Activated T-cell treated with anti-CD3 and anti-CD28 coated beads, Interleukin-2, amount 50 U/mL, for 48 hours (primary cell): ENCODE measurements at places on chromosomes 7 and 10.

DNA sequence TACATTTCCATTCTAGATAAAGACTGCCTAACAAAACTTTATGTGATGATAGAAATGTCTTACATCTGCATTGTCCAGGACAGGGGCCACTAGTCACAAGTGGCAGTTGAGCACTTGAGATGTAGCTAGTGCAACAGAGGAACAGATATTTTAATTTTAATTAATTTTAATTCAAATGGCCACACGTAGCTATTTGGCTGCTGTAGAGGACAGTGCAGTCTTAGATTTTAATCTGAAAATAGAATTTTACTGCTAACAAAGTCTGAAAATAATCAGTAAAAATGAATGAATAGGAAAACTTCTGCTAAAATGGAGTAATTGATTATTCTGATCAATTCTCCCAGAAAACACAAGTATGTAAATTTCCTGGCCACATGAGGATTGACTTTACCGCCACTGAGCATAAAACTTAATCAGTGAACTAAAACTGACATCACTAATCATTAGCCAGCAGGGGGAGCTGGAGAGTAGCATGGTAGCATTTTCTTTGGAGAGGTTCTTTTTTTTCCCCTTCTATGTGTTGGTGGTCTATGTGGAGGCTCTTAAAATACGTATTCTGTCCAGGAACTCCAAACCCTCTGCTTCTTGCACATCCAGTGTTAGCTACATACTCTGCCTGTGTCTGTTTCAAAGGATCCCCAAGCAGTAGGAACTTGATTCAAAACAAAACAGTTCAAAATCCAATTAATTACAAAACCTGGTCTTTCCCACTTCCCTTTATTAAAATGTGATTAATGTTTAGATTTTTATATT, 52.1 kb downstream of the TSPAN12 start:
- peak; percentile 43 for DNase-seq

GRCh38 chr7:86775203-86775602, 131.5 kb downstream of the GRM3 start:
- DNase-seq = no peak

DNA sequence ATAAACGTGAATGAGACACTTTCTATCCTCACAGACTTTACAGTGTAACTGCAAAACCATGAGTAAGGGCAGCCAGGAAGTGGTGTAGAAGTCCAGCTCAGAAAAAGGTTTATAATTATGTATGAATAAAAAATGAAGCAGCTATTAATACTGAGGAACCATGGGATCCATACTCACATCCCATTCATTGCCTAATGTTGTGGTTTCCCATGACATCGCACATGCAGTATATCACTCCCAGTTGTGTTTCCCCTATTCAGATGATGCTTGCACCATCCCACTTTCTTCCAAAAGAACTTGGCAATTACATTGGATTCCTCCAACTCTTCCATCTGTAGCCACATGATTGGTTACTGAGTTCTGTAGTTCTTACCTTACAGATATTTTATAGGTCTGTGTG, 74.5 kb upstream of the SEMA3D start:
- no peak for DNase-seq

- DNase-seq = no peak
Measured at GRCh38 chr7:86243171-86243570, 400.5 kb upstream of the GRM3 start.

DNA sequence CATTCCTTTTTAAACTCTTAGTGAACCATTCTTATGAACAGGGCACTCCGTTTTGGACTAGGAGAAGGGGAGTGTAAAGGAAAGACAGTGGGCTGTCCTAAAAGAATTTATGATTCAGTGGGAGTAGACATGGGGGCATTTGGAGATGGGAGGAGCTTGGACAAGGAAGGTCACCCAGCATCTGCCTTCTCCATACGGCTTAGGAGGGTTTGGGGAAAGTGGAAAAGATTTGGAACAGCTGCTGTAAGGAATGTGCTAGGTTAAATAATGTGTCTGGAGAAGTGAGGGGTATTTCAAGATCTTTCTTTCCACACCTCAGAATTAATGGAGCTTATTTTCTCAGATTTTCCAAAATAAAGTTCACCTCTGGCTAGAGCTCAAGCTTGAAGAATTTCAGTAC, 24.0 kb downstream of the SLC35G1 start:
- no peak for DNase-seq

DNA sequence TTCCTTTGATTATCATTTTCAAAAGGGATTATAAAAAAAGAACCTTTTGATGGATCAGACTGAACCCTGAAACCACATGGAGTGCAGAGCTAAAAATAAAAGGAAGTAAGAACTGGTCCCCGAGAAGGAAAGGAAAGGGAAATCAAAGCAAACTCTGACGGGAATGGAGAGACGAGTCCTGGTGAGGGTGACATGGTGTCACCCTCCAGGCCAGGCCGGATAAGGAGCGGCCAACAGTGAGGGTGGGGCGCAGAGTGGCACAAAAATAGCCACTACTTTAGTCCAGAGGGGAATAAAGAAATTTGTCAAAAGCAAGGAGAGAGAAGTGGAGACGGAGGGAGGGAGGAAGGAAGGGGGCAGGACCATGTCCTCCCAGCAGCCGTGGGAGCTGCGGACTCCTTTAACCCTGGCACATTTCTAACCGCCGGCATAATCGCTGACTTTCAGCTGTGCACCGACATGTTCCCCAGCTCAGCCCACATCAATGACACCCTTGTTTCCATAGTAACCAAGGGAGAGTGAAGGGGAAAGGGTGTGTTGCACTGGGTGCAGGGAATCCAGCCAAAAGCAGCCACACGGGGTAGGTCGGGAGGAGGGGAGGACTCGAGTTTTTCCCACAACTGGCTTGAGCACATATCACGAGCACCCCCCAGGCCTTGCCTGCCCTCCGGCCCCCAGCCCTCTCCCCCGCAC, 29.7 kb downstream of the TRIM8 start:
- peak; percentile 63 for DNase-seq

GRCh38 chr10:36302086-36302485, 660.0 kb upstream of the FZD8 start:
- no peak for DNase-seq

DNA sequence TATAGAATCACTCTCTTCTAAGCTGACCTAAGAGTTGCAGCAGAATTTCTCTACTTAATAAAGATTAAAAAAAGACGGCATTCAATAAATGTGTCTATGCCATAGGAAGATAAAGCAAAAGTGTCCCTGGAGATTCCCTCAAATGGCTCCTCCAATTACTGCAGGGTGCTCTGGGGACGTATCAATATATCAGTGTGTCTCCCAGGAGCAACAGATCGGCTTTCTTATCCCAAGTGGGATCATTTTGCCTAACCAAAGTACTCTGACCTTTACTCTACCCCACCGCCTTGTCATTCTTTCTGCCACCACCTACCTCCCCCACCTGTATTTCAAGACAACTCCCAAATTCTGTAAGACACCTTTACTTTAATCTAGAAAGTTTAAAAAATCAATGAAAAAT, 202.0 kb upstream of the SEMA3C start:
- DNase-seq = no peak

GRCh38 chr7:104480529-104480928, 152.1 kb downstream of the LHFPL3 start:
- no peak for DNase-seq

GRCh38 chr10:69787681-69788080, 14.0 kb upstream of the COL13A1 start:
- no peak for DNase-seq

DNA sequence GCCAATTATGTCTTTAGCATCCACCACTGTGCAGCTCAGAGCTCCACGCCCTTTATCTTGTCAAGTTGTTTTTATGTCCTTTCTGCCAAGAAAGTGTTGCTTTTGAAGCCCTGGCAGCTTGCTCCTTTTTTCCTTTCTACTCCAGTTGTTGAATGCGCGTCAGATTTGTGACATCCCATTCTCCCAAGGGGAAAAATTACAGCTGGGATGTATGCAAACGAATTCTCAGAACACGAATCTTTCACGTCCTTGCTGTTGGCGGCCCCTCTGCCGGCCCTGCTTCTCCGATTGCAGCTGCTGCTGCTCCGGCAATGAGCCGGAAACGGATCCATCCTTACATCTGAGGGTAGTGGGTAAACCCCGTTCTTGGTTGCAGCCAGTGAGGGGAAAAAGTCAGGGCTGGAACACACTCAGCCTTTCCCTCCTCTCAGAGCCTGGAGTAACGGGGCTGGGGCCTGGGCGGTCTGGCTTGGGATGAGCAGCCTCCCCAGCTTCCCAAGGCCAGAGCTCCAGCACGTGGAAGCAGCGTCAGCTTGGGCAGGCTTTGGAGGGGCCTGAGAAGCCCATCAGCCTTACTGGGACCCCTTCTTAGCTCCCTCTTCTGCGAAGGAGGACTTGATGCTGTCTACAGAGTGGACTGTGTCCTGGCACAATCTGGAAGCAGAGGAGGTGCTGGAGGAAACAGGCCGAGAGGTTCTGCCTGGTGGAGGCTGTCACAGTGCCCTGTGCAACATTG, 79.0 kb upstream of the CHST15 start:
- DNase-seq = no peak

- no peak for DNase-seq
Measured at GRCh38 chr10:113441686-113442270, 111.1 kb upstream of the HABP2 start.

DNA sequence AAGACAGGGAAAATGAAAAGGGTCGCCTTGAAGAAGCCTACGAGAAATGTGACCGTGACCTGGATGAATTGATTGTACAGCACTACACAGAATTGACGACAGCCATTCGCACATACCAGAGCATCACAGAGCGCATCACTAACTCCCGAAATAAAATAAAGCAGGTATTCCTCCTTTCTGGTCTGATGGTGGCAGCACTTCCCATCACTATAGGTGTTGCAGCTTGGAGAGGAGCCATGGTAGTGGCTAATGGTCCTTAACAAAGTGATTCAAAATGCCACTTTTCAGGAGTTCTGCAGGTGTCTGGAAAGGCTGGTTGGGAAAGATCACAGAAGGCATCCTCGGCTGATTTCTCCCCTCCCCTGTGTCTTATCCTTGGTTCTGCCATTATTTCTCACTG, 22.1 kb downstream of the EXOC4 start:
- DNase-seq = no peak

DNA sequence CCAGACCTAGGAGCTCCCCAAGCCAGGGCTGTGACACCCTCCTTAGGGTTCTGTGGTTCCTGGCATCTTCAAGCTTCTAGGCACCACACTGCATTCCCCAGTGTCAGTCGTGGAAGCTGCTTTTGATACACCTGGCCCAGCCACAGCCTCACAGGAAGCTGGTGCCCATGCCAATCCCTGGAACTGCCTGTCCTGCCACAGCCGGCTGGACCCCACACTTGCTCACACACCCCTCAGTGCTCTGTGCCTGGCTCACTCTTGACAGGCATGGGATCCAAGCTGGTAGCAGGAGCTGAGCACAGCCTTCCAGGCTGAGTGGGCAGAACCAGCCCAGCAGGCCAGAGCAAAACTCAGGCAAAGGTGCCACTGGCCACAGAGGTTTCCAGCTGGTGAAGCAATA, 21.8 kb downstream of the LRRC72 start:
- DNase-seq = no peak

DNA sequence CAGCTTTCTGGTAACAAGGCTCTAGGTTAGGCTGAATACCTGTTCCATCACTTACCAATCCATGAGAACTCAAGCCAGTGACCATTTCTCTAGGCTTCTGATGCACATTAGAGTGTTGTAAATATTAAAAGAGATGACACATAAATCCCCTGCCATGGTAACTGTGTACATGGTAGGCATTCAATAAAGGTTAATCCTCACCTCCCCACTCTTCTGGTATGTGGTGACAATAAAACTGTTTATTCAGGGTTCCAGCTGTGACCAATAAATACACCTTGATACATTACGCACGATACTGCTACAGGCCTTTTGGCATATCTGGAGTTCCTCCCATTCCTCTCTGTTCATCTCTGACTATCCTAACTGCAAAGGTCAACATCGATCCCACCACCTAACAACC, 171.9 kb downstream of the SRPK2 start:
- DNase-seq = no peak

DNA sequence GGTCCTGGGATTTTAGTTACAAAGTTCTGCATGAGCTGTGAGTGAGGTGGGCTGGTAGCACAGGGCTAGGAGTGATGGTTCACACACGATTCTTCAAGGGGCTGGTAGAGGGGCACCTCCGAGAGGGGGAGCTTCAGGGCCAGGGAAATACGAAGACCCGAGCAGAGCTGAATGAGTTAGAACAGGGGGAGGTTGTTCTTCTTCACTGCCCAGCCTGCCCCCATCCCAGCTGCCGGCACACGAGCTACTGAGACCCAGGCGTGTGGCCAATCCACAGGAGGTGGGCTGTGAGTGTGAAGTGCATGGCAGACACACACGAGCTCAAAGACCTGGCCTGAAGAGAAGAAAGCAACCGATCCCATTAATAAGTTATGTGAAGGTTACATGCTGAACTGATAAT, 256.2 kb upstream of the ZNF32 start:
- DNase-seq = no peak

DNA sequence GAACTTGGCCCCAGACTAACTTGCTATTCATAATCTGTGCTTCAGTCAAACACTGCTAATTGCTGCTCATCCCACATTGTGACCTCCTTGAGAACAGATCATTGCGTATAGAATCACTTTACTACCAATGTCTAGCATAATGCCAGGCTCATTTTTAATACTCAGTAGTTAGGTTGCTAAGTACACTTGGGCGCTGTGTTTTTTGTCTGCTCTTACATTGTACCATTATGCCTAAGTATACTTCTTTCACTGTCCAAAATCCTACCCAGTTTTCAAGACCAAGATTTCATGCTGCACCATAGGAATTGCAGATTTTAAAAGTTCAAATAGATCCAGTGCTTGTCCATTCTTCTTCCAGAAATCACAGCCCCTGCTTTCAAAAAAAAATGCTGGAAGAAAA, 32.8 kb upstream of the TMEM106B start:
- no peak for DNase-seq

DNA sequence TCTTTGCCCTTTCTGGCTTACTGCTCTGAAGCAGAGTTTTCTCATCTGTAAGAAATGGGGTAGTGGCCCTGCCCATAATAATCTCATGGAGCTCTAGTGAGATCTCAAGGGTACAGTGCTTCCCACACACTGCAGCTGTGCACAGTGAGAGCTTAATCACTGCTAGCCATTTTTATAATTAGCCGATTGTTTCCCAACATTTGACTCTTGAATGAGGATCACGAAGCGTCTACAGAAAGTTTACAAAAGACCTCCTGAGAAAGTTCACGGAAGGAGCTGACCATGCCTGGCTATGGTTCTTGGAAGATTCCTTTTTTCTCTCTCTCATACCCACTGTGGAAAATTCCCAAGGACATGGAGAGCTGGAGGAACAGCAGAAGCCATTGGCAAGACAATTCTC, 70.4 kb downstream of the FAM171A1 start:
- DNase-seq = no peak

DNA sequence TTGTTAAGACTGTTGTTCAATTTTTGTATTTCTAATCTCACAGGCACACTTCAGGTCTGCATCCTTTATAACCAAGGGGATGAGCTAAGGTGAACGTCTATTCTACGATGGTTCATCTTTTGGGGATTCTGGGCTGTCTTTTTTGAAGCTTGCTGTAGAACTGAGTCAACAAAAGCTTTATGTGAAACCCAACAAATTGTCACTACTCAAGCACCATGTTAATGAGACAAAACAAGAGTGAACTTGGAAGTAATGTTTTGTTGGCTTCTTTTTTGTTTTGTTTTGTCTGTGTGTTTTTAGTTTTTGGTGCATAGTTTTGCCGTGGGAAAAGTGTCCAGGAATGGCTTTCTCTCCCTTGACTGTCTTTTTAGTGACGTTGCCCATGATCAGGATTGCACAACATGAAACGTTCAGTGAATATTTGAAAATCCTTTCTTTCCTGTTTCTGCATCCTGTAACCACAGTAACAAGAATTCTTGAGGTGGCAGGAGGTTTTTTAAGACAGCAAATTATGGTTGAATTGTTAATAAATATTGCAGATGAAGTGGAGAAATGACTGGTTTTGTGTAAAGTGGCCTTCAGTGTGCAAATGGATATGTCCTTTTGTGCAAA, 65.6 kb downstream of the WIPF3 start:
- DNase-seq = no peak

- no peak for DNase-seq
Measured at GRCh38 chr10:91596825-91597196, 36.1 kb downstream of the PPP1R3C start.
